ENCODE measurements at places on chromosomes 13 and 19.

DNA sequence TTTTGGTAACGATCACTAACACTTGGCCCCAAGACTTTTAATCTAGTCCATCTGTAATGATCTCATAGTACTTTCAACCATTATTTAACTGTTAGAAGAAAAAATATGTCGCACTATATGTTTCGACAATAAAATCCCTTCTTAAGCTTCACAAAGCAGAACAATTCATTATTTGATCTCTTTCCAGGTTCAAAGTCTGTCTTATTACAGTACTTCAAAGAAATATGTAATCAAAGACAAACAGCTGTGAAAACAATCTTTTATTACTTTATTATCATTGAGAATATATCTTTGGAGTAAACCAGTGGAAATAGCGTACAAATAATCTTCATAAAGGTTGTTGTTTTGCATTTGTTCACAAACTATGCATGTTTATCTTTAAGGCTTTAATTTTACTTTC, 93.5 kb downstream of the DACH1 start:
- no peak for DNase-seq

DNA sequence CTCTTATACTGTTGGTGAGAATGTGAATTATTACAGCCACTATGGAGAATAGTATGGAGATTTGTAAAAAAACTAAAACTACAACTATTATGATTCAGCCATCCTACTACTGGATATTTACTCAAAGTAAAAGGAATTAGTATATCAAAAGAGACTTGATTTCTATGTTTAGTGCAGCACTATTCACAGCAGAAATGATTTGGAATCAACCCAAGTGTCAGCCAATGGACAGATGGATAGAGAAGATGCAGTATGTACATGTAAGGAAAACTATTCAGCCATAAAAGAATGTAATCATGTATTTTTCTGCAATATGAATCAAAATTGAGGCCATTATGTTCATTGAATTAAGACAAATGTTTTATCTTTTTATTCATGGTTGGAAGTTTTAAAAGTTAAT, 1705.5 kb downstream of the SLITRK1 start:
- no peak for DNase-seq

DNA sequence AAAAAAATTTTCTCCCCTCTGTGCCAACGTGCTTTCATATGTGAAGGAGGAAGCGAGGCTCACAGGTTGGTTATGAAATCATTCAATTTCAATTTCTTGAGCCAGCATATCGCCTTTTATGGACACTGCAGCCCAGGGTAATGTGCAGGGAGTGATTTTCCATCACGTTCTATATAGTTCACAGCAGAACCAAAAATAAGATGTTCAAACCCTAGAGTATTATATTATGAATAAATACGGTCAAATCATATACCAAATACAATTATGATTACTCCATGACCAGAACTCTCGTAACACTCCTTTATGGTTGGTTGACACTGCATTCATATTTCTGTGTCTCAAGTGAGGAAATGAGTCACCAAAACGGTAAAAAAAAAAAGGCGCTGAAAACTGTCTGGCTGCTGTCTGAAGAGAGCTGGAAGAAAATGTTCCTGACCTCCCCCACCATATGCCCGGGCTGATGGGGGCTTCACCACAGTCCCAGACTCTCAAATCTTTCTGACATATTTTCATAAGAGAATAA, 75.8 kb upstream of the UBAC2 start:
- DNase-seq, result peak; percentile 62

DNA sequence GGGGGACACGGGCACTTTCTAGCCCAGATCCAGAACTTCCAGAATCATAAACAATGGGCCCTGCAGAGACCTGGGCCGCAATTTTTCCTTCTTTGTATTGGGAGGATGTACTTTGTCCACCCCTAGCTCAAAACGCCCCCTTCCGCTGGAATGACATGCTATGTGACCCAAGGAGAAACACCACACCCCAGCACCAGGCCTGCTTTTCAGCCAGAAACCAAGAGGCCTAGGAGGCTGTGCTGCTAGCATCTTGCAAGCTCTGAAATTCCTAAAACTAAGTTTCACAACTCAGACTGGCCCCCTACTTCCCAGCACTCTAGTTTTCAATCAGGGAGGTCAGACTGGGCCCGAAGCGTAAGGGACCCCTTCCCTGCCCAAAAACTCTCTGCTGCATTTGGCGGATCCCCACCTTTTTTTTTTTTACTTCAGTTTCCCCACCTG, 538 bp downstream of the LSM4 start:
- peak; percentile 44 for DNase-seq

DNA sequence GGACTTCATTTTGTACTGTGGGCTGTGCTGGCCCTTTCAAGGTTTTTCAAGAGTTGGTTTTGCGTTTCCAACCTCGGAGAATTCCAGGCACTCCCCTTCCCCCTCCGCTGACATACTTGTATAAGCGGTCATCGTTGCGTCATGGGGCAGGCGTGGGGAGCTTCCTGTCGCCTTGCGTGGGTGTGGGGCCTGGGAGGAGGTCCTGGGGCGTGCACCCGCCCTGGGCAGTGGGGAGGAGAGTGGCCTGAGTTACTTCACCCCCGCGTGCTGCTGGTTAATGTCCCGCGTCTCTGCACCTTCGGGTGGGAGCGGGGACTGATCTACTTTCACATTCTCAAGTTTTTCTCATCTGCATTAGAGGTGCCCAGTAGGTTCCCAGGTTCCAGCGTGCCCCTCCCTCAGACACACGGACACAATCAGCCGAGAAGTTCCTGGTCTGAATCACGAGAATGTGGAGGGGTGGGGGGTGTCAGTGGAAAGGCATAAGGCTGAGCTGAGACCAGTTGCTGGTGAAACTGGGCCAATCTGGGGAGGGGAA, 4.1 kb downstream of the IER2 start:
- DNase-seq, result peak; percentile 86
